ENCODE measurements at places on chromosomes 13 and 19. TPM values are rescaled to one million over a fixed set of nuclear protein-coding genes. Genes with fewer than 3 reads are reported as not detected.
A peak's percentile ranks its signal among the peaks of the same experiment; 100 is the strongest.

Gene SOHLH2
- not detected for total RNA-seq

- peaks cover 39% of the 10 kb centered on the region for H3K4me1 ChIP-seq
- peak; percentile 16 for DNase-seq
- H3K27me3 ChIP-seq: no peaks in the 10 kb centered on the region
- H3K36me3 ChIP-seq: no peaks in the 10 kb centered on the region
- H3K4me3 ChIP-seq: no peak overlapping the region
Measured at GRCh38 chr13:113929628-113930615, 44.0 kb downstream of the C13orf46 start.

GRCh38 chr13:49539313-49539712 lies 43.6 kb downstream of the PHF11 start:
- no peak for DNase-seq
- no peak overlapping the region for H3K4me3 ChIP-seq
- H3K27me3 ChIP-seq: no peaks in the 10 kb centered on the region
- no peak overlapping the region for H3K27ac ChIP-seq

DNA sequence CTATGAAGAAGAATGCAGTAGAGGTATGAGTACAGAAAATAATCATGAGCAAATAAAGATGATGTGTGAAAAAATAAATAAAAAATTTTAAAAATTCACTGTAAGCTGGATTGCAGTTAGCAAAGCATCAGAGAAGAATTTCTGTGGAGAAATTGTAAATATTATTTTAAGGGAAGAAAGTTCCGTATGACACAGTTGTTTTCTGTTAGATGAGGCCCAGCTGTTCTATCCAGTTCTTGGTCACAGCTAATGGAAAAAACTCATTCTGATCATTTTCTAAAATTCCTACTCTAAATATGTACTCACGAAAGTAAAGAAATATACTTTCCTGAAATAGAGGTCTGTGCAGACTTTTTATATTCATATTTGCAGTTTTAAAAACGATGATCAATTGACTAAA lies 578.8 kb downstream of the DCT start:
- H3K4me1 ChIP-seq: no peaks in the 10 kb centered on the region
- no peaks in the 10 kb centered on the region for H3K27me3 ChIP-seq
- H3K4me3 ChIP-seq: no peak overlapping the region

- no peaks in the 10 kb centered on the region for H3K36me3 ChIP-seq
- H3K4me1 ChIP-seq: peaks cover 12% of the 10 kb centered on the region
- DNase-seq: no peak
- no peak overlapping the region for H3K4me3 ChIP-seq
Measured at GRCh38 chr13:113732176-113732960, 26.7 kb upstream of the TMEM255B start.

Gene ATP1A3
- total RNA-seq: 375 TPM

Gene GSX1
- not detected for total RNA-seq

Gene GCDH
- 41.8 TPM for total RNA-seq

- H3K27ac ChIP-seq: no peak within 1 kb of the TSS
- DNase-seq: no peak
- H3K36me3 ChIP-seq: no peaks in the 10 kb centered on the region
- no peaks in the 10 kb centered on the region for H3K27me3 ChIP-seq
Measured at GRCh38 chr13:42781352-42781751, at the start of gene FAM216B. Gene FAM216B (plus strand): TSS chr13:42781584. CDS start chr13:42784068, 2,484 bp downstream.

GRCh38 chr13:102128216-102128810 lies 273.5 kb downstream of the FGF14 start:
- no peak overlapping the region for H3K27ac ChIP-seq
- H3K4me3 ChIP-seq: no peak overlapping the region
- H3K4me1 ChIP-seq: no peaks in the 10 kb centered on the region
- no peaks in the 10 kb centered on the region for H3K36me3 ChIP-seq
- H3K27me3 ChIP-seq: no peaks in the 10 kb centered on the region
- no peak for DNase-seq

Gene PCP2
- total RNA-seq: 2.7 TPM

DNA sequence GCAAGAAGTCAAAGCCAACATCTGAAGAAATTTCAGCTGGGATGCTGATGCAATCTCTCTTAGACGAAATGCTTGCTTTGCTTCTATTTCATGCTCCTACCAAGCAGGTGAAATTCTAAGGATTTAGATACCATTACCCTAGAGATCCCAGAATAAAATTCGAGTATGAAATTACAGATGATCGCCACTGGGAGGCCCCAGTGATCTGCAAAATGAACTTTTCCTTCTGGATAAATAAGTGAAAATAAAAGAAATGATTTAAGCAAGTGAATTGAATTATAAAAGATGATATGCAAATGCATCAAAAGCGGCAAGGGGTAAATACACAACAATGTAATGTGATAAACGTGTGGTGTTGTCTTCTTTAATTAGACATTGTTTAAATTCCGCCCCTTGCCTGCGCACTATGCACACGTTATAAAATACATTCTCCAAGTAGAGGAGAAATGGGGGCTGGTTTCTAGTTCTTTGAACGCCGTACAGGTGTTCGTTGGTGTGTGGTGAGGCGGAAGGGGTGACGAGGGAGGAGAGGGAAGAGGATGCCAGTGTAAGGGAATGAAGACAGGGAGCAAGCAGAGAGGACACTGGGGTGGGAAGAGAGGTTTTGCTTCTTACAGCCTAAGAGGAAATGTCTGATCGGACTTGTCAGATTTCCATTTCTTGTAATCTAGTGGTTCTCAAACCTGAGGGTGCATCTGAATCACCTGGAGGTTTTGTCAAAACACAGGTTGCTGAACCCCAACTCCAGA lies 58.0 kb downstream of the ERCC5 start:
- DNase-seq: no peak
- H3K27me3 ChIP-seq: no peaks in the 10 kb centered on the region
- H3K4me1 ChIP-seq: peaks cover 27% of the 10 kb centered on the region
- no peak overlapping the region for H3K27ac ChIP-seq
- H3K36me3 ChIP-seq: no peaks in the 10 kb centered on the region
- no peak overlapping the region for H3K4me3 ChIP-seq

GRCh38 chr19:12790628-12791344 lies 500 bp upstream of the JUNB start:
- no peaks in the 10 kb centered on the region for H3K36me3 ChIP-seq
- peak overlapping the region; percentile 96 for H3K27ac ChIP-seq
- H3K4me1 ChIP-seq: peaks cover 85% of the 10 kb centered on the region
- H3K27me3 ChIP-seq: no peaks in the 10 kb centered on the region
- DNase-seq: no peak
- peak overlapping the region; percentile 76 for H3K4me3 ChIP-seq

GRCh38 chr19:42693760-42694350 lies 46.4 kb downstream of the PSG3 start:
- no peak overlapping the region for H3K27ac ChIP-seq
- DNase-seq: no peak
- no peaks in the 10 kb centered on the region for H3K4me1 ChIP-seq
- peaks cover 49% of the 10 kb centered on the region for H3K27me3 ChIP-seq
- H3K4me3 ChIP-seq: no peak overlapping the region

- H3K4me3 ChIP-seq: peak overlapping the region; percentile 75
- no peaks in the 10 kb centered on the region for H3K36me3 ChIP-seq
- peaks cover 61% of the 10 kb centered on the region for H3K27me3 ChIP-seq
- H3K4me1 ChIP-seq: peaks cover 37% of the 10 kb centered on the region
Measured at GRCh38 chr19:50204811-50205675, 1.6 kb downstream of the MYH14 start.

DNA sequence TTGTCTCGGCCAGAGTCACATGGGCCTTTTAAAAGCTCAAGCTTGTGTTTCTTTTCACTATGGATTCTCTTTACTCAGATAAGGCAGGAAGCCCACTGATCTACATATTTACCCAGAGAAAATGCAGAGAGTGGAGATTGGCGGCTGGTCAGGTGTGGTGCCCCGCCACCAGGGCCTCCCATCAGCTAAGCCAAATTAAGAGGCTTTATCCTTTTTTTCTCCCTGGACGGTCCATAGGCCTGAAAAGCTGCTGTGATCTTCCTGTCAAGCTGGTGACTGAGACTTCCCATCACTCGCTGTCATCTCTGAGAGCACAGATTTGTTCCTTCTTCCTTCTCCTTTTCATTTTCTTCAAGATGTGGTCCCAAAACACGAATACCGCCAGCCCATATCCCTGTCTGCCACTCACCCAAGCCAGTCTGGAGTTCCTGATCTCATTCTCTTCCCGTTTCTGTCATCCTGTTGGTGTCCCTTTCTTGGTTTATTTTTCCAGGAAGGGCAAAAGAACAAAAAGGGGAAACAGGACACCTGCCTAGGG lies 1.9 kb downstream of the SAFB start:
- peaks cover 96% of the 10 kb centered on the region for H3K4me1 ChIP-seq
- no peaks in the 10 kb centered on the region for H3K27me3 ChIP-seq
- DNase-seq: no peak
- peak overlapping the region; percentile 94 for H3K4me3 ChIP-seq
- peak overlapping the region; percentile 97 for H3K27ac ChIP-seq

Gene ZNF134
- total RNA-seq: 13.3 TPM

DNA sequence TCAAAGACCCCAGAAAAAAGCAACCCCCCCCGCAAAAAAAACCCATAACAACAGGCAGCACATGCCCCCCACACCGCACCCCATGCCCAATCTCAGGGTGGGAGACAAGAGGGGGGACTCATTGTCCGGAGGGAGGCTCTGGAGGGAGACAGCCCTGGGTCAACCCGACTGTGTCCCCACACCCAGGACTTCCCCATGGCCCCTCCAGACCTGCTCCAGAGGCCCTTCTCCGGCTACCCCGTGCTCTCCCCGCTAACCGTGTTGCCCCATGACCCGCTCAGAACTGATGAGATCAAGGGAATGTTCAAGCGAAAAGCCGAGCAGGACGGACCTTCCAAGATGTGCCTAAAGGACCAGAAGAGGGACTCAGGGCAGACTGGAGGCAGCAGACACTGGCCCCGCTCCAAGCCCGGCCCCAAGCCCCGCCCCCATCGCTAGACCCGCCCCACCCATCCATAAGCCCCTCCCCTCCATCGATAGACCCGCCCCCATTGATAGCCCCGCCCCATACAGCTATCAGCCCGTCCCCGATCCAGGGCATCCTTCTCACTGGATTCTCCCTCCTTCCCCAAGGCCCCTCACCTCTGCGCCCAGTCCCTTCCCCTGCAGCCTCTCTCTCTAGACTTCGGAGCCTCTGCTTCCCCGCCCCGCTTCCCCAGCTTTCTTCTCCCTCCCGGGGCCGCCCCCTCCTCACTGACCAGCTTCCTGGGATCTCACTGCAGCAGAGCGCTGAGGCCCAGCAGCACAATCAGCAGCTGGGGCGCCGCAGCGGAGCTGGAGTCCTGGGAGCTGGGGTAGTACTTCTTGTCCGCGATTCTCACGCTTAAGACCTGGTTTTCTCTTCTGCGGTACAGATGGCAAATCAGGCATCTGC lies 2.2 kb downstream of the BST2 start:
- no peak for DNase-seq
- H3K36me3 ChIP-seq: no peaks in the 10 kb centered on the region
- peaks cover 28% of the 10 kb centered on the region for H3K4me1 ChIP-seq

GRCh38 chr13:36382030-36382429 lies 35.8 kb upstream of the SPART start:
- no peak overlapping the region for H3K27ac ChIP-seq
- no peaks in the 10 kb centered on the region for H3K36me3 ChIP-seq
- no peaks in the 10 kb centered on the region for H3K4me1 ChIP-seq
- no peak for DNase-seq

Gene KLHL26
- total RNA-seq: 6.2 TPM

Gene OR7C1
- total RNA-seq: not detected

GRCh38 chr19:40797166-40797962 lies 1.6 kb upstream of the EGLN2 start:
- H3K27me3 ChIP-seq: no peaks in the 10 kb centered on the region
- peaks cover 39% of the 10 kb centered on the region for H3K4me1 ChIP-seq
- H3K27ac ChIP-seq: peak overlapping the region; percentile 99
- peak overlapping the region; percentile 97 for H3K4me3 ChIP-seq

GRCh38 chr19:3725640-3726310 lies 17.6 kb downstream of the TJP3 start:
- H3K27ac ChIP-seq: no peak overlapping the region
- H3K36me3 ChIP-seq: no peaks in the 10 kb centered on the region
- peaks cover 17% of the 10 kb centered on the region for H3K4me1 ChIP-seq

Gene MUC16
- not detected for total RNA-seq

DNA sequence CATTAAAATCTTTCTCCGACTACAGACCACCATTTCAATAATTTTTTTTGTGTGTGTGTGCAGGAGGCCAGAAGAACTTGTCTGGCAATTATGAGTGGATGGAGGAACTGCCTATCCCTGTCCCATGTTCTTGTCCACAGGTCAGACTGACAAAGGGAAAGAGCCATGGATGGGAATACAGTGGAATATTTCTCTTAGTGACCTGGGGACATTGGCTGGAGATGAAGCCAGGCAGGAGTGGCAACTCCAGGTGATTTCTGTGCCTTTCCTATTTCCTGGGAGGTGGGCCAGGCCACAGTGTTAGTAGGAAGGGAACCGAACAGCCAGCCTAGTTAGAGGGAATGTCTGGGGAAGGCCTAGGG lies 3.7 kb downstream of the PSG9 start:
- no peak overlapping the region for H3K27ac ChIP-seq
- H3K36me3 ChIP-seq: no peaks in the 10 kb centered on the region
- H3K4me1 ChIP-seq: no peaks in the 10 kb centered on the region
- no peak overlapping the region for H3K4me3 ChIP-seq

- no peaks in the 10 kb centered on the region for H3K27me3 ChIP-seq
- DNase-seq: no peak
- no peak overlapping the region for H3K4me3 ChIP-seq
- H3K4me1 ChIP-seq: peaks cover 99% of the 10 kb centered on the region
- no peak overlapping the region for H3K27ac ChIP-seq
- H3K36me3 ChIP-seq: peaks cover 38% of the 10 kb centered on the region
Measured at GRCh38 chr19:5628919-5629481, 6.1 kb downstream of the SAFB start.

DNA sequence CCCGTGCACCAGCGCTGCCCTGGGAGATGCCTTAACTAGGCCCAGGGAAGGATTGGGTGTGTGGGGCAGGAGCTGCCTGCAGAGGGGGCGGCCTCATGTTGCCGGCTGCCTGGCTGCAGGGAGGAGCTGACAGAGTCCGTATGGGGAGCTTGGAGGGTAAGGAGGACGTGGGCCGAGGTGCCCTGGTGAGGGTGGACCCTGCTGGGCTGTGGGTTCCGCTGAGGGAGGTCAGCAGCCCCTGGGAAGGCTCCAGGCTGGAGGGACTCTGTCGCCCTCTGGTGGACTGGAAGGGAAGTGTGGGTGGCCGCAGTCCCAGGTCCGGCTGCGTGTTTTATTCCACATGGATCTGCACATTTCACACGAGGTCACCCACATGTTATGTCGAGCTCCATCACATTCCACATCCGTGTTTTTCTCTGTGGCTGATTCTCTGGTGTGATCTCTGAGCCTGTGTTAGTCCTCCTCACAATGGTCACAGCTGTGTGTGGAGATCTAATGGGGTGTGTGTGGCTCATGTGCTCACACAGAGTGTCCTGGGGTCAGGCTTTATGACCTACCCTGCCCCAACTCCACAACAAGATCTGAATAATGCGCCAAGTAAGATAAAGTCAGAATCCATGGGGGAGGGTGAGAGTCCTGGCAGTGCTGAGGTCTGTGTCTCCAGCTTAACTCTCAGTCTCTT lies 1.8 kb upstream of the CEACAM8 start:
- DNase-seq: no peak
- peaks cover 24% of the 10 kb centered on the region for H3K27me3 ChIP-seq
- no peaks in the 10 kb centered on the region for H3K36me3 ChIP-seq
- H3K4me1 ChIP-seq: no peaks in the 10 kb centered on the region

- DNase-seq: no peak
- peaks cover 3% of the 10 kb centered on the region for H3K27me3 ChIP-seq
- no peak overlapping the region for H3K4me3 ChIP-seq
Measured at GRCh38 chr13:109606520-109606919, 179.9 kb downstream of the IRS2 start.

Data from left ventricle myocardium inferior (tissue), 1 donor.